ENCODE measurements at places on chromosomes 6 and 20.

GRCh38 chr20:31684153-31685015, 38.3 kb downstream of the BCL2L1 start:
- DNase-seq = peak; percentile 70

- DNase-seq = no peak
Measured at GRCh38 chr20:37774156-37774555, 80.3 kb downstream of the CTNNBL1 start.

DNA sequence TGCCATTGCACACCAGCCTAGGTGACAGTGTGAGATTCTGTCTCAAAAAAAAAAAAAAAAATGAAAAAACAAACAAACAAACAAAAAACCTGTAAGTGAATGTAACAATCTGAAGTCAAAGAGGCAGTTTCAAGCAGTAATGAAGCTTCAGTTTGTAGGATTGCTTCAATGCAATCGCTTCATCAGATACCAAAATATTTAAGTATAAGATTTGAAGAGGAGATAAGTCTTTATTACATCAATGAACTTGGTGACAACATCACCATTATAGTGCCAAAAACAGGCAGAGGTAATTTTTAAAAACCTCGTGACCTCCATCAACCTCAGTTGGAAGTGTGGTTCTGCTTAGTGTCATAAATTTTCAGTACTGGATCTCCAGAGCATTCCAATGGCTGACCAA, 74.7 kb downstream of the MYLK4 start:
- DNase-seq = no peak

- peak; percentile 22 for DNase-seq
Measured at GRCh38 chr6:95576218-95576997, 927 bp upstream of the MANEA start.

DNA sequence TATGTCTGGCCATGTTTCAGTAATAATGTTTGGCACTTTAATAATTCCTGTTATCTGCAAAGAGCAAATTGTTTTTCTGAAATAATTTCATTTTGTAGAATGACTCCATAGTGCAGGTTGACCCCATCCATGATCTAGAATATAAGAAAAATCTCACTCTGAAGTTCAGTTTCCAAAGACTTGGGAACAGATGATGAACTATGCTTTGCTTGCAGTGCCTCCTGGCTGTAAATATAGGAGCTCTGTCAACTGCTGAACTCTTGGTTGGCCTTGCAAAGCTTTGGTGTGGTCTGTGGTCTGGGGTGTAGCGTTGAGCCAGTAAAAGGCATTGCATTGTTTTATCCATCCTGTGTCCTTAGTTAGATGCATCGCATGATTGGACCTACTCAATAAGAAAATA, 104.0 kb downstream of the PLCB4 start:
- peak; percentile 29 for DNase-seq

- no peak for DNase-seq
Measured at GRCh38 chr6:52909531-52909930, at the start of gene GSTA3. Gene GSTA3, minus strand, starts transcription at chr6:52909698. Its CDS starts 3,864 bp downstream, at chr6:52905834.

- DNase-seq = no peak
Measured at GRCh38 chr6:170296423-170296745, 5.5 kb upstream of the DLL1 start.

GRCh38 chr6:139753198-139753861, 378.9 kb upstream of the CITED2 start:
- peak; percentile 75 for DNase-seq

DNA sequence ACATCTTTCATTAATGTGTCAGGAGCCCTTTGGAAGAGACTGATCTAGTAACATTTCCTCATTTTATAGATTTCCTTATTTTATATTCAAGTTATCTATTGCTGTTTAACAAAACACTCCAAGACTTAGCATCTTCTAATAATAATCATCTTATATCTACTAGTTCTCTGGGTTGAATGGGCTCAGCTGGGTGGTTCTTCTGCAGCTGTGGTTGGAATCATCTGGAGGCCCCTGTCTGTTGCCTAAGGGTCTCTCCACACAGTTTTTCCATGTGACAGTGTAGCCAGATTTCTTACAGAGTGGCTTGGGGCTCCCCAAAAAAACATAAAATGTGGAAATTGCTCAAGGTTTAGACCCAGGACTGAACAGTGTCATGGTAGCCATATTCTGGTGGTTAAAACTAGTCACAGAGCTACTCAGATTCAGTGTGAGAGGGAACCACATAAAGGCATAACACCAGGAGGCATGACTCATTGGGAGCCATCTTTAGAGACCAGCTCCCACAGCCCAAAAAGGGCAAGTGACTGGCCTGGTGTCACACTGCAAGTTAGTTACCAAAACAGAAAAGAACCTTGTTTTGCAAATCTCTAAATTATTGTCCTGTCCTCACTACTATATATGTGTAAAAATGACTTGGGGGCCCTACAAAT, 11.5 kb downstream of the SLC2A10 start:
- peak; percentile 28 for DNase-seq

DNA sequence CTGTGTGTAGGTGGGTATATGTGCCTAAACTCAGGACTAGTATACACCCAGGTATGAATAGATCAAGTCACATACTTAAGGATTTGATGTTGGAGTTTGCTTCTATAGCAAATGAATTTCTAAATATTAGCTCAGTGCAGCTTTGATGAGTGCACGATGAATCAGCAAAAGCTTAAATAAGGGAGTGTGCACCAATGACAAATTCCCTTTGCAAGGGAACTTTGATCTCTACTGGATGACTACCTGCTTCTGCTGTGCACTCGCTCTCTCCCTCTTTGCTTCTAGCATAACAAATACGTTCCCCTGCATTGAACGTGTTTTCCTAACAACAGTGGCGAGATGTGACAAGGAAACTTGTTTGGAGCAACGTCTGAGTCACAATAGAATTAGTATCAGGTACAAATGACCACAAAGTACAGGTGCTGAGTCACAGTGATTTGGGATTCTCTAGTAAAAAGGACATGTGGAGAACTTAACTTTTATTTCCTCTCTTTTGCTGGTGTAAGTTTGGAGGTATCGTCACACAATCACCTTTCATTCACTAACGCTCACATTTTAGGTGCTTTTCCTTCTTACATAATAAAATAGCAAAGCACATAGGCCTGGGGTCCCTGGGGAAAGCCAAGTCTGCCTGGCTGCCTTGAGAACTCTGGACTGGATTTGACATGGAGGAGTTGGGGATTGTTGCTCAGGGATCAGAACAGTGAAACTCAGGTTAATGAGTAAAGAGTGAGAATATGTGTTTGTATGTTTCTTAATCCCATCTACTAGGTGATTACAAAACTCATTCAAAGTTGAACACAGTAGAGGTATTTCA, 49.7 kb downstream of the KLHL31 start:
- peak; percentile 55 for DNase-seq

GRCh38 chr6:135014353-135014832, 40.2 kb downstream of the HBS1L start:
- DNase-seq = no peak

DNA sequence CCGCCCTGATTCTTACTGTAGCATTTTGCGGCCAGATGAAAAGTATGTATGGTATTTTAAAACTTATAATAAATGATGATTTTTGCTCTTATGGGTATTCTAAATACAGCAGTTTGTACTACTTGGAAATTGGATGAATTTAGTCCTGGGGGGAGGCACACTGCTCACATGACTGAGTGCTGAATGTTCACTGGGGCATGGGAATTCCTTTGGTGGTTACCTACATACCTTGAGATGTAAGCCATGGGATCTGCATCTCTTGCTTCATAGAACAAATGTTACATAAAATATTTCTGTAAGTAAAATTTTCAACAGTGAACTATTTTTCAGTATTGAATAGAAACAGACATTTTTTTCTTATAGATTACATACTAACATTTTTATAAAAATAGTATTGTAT, 71.1 kb downstream of the FIG4 start:
- no peak for DNase-seq

DNA sequence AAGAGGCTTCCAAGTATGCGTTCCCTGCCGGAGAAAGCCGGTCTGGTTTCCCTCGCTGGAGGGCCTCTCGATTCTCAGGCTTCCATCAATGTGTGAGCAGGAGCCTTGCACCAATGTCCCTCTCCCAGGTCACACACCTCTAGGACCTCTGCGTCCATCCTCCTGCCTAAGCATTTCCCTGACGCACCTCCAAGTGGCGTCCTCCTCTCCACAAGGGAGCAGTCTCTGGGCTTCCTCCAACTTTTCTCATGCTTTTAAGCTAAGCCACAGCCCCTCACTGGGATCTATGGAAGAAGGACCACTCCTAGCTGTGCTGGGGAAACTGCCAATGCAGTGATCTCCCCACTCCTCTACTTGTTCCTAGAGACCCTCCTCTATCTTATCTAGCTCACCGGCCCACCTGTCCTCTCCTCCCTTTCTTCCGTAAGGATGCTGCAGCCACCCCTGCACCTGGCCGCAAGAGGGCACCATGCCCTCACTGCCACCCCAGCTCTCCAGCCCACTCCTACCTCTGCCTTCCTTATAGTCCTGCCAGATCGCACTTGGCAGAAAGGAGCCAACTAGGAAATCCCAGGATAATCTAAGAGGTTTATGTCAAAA, 258.7 kb downstream of the LRFN2 start:
- DNase-seq = no peak

DNA sequence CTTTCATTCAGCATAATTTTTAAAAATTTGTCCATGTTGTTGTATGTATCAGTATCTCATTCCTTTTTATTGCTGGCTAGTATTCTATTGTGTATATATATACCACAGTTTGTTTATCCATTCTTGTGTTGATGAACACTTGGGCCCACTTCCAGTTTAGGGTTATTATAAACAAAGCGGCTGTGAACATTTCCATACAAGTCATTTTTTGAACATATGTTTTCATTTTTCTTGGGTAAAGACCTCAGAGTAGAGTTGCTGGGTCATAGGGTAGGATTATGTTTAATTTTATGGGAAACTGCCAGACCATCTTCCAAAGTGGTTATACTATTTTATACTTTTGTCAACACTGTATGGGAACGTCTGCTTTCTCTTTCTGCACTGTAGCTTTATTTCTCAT, 55.3 kb downstream of the RBM24 start:
- no peak for DNase-seq

GRCh38 chr20:62368392-62368975, 1.4 kb upstream of the LAMA5 start:
- DNase-seq = peak; percentile 53

- no peak for DNase-seq
Measured at GRCh38 chr6:3340358-3340802, 81.6 kb downstream of the PSMG4 start.

DNA sequence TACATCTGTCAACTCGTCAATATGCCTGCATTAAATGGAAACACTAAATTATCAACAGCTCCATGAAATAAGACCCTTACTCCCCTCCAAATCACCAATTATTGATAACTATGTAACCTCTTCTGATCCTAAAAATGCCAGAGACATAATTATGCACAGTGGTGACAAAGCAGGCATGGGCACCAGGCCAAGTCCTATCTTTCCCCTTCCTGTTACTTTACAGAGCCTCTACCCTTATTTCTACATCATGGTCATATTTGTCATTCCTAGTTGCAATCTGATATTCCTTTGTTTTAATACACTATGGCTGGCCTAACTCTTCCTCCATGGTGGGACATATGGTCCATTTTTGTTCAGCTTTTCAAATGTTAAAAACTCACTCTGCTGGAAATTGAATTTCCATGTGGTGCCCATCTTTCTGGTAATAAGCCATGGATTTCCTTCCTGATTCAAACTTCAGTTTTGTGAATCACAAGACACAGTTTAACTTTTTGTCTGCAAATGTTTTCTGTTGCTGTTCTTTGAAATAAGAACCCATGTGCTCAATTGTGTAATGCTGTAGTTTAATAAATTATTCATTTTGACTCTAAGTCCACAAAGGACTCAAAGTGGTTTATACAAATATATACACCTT, 41.8 kb upstream of the ARFGEF2 start:
- peak; percentile 42 for DNase-seq

DNA sequence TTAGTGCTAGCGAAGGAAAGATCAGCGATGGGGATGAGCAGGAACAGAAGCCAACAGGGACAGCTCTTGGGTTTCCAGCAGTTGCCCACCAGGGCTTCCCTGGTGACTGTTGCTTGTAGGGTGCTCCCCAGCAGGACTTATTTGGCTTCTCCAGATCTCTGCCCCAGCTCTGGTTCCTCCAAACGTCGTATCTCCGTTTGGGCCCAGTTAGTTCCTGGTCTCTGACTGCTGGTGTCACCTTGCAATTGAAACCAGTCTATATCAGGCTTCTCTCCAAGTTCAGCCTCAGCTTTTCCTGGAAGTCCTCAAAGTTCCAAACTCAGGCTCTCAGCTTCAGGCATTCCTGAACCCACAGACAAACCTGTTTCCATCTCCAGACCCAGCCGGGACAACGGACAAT, 70.8 kb upstream of the NXT1 start:
- DNase-seq = no peak

- DNase-seq = peak; percentile 94
Measured at GRCh38 chr6:100633096-100633777, 168.5 kb upstream of the SIM1 start.

- DNase-seq = no peak
Measured at GRCh38 chr6:27834384-27834783, 77.8 kb downstream of the OR2B2 start.

DNA sequence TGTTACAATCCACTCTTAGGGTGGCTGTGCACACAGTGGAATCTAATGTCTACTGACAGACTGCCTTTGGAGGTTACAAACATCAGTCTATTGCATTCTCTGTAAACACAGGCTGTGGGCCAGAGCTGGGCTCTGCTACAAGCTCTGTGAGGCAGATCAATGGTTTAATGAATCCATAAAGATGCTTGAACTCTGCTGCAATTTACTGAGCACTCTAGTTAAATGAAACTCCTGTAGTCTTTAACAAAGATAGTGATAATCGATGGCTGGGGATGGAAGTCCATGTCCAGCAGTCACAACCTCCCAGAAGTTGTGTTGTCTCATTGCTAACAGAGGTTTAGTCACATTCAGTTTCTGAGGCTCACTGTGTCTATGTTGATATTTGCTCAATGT, 50.5 kb downstream of the SOBP start:
- DNase-seq = no peak

DNA sequence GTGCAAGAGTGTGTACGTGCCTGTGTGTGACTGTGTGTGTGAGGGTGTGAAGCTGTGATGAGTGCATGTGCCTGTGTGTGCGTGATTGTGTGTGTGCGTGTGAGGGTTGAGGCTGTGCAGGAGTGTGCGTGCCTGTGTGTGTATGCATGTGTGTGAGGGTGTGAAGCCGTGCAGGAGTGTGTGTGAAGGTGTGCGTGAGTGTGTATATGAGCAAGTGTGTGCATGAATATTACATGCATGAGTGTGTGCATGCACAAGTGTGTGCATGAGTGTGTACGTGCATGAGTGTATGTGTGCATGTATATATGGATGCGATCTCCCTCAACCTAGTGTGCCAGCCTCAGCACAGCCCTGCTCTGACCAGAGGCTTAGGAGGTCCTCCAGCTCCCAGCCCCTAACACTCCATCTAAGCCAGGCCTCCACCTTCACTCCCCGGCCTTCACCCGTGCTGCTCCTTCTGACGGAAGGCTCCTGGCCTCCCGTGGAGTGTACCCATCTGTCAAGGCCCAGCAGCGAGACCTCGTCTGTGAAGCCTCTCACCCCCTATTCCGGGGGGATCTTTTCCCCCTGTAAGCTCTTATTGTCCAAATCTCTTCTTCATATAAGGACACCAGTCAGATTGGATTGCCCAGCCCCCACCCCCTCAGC, 19.9 kb upstream of the PHACTR3 start:
- no peak for DNase-seq

- no peak for DNase-seq
Measured at GRCh38 chr6:31081872-31082271, 30.5 kb downstream of the C6orf15 start.

Measured in LHCN-M2 (cell line).